ENCODE measurements at places on chromosomes 11 and 22.

DNA sequence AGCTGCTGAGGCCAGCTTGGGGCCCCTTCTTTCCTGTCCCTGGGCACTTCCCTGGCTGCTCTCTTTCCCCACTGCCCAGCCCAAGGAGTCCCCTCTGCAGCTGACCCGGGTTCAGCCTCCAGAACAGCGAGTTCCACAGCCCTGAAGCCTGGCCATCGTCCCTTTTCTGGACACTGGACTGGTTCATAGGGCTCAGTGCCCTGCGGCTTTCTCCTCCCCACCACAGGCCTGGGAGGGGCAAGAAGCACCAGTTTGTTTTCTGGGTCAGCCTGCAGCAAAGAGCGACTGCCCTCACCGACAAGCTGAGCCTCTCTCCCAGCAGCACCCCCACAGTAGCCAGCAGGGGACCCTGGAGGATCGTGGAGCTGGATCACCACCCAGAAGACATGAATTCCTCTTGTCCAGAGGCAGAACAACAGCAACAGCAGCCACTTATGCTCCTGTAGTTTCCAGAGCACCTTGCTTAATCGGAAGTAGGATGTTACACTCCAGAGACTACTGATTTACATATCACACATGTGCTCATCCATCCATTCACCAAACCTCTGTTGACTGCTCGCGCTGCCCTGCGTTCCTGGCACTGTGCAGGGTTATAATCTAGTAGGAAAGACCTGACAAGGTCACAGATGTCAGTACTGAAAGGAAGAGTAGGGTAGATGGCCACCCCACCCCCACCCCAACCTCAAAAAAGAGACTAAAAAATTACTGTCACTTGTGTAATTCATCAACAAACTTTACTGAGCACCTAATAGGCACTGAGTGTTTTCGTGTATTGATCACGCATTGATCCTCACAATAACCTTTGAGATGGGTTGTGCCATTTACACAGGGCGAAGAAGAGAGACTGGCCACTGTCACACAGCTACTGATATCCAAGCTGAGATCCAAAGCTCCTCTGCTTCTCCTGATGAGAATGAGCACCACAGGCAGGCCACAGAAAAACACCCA lies 13.0 kb upstream of the CXCR5 start:
- peak; percentile 37 for DNase-seq

DNA sequence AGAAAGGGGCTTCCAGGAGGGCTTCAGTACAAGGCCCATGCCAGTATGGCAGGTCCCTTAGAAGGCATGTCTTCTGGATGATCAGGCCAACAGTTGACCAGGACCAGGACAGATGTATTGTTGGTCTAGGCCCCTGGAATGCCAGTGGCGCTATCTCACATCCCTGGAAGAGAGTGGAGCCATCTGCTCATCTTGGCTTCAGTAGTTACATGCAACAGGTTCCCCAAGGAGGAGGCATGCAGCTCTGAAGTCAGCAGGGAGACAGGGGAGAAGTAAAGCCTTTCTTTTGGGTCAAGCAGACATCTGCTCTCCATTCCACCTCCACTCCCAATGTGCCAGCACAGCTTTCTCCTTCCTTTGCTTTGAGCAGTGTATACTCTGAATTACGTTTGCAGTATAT lies 244.1 kb downstream of the KIRREL3 start:
- DNase-seq = no peak

DNA sequence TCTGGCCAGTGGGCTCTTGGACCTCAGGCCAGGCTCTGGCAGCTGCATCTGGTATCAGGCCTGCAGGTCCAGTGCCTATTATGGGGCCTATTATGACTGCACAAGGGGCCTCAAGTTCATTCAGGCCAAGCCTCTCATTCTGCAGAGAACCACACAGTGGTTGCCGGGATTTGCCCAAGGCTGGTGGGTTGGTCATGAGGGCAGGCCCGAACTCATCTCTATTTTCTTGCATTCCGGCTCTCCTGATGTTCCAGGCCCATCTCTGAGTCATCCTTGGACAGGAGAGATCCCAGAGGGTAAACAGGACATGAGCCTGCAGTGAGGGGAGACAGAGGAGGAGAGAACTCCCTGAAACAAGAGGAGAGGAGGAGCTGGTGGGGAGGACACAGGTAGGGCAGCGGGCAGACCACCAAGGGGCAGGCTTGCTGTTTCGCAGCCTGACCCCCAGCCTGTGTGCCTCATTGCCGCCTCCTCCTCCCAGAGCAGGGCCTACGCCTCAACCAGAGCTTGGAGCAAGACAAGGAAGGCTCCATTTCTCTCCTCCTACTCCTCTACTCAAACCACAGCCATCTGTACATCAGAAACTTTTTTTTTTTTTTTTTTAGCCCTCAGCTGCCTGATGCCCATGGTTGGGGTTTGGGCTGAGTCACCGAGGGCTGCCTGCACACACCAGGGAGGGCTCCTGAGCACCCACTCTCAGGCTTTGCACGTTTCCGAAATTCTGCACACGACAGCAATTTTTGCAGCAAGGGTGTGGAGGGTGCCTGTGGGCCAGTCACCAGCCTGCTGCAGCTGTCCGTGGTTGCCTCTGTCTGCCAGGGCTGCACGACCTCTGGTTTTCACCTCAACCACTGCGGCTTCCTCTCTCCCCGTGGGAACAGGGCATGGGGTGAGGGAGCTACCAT lies 12.7 kb upstream of the TREH start:
- DNase-seq = peak; percentile 76

- DNase-seq = no peak
Measured at GRCh38 chr22:47474464-47474863, 712.0 kb downstream of the TBC1D22A start.

DNA sequence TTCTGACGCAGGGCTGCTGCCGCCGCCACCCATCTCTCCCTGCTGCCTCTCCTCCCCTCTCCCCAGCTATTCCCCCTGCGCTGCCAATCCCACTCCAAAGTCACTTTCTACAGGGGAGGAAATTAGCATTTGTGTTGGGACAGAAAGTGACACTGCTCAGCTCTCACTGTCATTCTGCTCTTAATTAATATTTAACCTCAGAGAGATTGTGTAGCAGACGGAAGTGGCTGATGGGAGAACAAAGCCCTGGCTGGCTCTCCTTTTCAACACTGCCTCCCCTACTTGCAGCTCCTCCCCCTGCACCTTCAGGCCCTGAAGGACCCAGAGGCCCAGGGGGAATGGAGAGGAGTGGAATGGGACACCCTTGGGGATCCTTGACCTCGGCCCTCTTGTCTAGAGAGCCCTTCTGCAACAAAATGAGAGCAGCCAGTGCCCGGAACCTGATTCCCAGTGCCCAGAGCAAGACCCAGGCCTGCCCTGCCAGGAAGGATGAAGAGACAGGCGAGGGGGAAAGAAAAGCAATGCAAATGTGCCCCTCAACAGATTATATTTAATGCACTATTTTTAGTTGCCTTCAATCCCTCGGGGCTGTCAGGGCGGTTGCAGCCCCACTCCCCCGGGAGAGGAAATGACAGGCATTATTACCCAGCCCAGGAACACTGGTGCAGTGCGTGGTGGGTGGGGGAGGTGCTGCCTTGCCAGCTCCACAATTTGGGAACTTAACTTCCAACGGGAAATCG lies 14.6 kb upstream of the NRGN start:
- no peak for DNase-seq

DNA sequence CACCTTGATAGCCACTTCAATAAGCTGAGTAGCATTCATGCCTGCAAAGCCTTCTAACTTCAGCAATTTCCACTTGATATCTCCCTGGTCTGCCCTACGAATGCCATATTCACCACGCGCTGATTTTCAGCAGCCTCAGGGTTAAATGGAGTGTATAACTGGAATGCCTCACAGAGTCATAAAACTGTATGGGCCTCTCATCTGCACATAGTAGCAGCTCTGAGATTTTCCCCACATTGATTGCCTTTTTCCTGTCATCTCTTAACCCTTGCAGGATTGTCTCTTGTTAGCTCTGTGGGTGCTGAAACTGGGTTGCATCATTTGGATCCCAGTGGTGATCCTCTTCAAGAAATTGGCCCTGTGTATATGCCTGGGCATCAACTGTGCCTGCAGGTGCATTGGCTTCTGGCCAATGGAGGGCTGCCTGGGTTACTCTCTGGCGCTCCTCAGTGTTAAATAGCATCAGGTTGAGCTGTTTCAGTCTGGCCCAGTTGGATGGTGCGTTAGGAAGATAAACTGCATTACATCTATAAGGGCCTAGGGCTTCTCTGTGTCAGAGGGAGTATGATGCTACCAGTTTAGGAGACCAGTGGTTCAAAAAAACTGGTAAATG lies 17.4 kb upstream of the GLYATL1 start:
- DNase-seq = no peak

- no peak for DNase-seq
Measured at GRCh38 chr11:64103277-64103985, 62.5 kb downstream of the MACROD1 start.

DNA sequence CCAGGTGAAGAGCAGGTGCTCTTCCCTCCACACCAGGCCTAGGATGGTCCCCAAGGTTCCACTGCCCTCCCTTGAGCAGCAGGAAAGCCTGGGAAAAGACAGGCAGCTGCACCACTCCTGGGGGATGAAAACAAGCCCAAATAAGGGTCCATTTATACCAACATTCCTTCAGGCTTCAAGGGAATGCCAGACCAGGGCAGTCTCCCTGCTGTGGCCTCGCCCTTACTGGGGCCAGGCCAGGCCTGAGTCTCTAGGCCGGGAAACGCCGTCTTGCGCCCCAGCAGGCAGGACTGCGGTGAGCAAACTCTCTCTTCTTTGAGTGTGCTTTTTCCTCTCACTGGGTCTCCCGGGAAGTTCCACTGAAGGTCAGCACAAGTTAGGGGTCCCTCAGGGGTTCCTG lies 443.5 kb downstream of the SOX6 start:
- no peak for DNase-seq

DNA sequence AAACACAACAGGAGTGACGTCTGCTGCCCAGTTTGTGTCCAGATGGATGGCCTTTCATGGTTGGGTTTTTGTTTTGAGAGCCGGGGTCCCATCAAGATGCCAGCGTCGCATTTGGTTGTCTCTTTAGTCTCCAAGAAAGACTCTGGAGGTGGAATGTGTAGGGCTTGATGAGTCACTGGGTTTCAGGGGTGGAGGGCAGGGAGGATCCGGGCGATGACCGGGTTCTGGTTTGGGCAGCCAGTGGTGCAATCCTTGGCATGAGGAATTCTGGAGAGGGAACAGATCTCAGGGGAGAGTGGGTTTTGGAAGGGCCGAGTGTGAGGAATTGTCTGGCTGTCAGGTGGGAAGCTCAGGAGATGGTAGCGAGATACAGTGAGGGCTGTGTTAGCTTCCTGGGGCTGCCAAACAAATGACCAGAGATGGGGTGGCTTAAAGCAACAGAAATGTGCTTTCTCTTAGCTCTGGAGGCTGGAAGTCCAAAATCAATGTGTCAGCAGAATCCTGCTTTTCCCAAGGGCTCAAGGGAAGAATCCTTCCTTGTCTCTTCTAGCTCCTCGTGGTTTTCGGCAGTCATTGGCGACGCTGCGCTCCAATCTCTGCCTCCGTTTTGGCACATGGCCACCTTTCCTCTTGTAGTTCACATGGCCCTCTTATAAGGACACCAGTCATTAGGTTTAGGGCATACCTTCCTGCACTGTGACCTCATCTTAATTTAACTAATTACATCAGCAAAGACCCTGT lies 26.4 kb upstream of the PPFIA1 start:
- DNase-seq = peak; percentile 75

GRCh38 chr22:29336751-29337490 lies 21.4 kb upstream of the RASL10A start:
- no peak for DNase-seq

DNA sequence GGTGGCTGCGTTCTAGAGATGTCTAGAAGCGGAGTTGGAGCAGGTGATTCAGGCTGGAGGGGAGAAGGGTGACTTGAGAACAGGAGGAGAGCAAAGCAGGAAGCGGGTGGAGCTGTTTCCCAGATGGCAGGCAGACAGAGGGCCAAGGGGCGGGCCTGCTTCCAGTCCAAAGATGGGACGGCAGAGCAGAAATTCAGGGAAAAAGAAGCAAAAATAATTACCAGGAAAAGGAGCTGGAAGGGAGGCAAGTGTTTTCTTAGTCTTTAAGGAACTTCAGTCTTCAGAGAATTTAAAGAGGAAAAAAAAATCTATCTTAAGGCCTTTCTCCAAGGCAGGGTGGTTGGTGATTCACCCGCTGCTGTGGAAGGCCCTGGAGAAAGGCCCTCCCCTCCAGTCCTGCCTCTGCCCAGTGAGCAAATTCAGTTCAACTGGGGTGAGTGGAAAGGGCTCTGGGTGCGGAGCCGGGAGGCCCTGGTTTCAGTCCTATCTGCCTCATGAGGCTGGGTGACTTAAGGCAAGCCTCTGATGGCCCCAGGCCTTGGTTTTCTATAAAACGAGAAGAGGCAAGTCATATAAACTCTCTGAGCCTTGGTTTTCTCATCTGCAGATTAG lies 4.5 kb upstream of the CREB3L1 start:
- peak; percentile 81 for DNase-seq

DNA sequence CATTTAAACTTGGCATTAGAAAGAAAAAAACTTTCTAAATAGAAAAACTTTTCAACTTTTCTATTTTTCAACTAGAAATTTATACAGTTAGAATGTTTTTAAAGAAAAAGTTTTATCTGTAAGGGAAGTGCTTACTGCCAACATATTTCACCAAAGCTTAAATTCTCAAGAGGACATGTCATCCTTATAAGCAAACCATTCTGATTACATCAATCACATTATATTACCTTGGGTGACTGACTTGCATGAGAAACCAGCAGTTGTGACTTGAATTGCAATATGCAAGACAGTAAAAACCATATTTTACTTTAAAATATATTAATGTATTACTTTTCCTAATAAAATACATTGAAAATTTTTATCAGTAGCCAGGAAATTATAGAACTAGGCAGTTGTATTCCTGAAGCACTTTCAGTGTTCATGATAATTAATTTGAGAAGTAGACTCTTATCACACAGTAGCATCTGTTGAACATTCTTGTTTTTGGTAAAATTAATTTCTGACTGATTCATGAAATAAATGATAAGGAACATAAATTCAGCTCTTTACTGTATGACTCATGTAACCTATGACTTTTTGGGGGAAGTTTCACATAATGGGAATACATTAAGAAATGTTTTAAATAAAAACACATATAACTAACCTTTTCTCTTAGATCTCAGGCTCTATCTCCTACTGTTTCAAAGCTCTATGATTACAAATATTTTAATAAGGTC lies 345.0 kb upstream of the CCDC179 start:
- peak; percentile 63 for DNase-seq

- no peak for DNase-seq
Measured at GRCh38 chr11:78034623-78035022, 11.5 kb upstream of the KCTD14 start.

DNA sequence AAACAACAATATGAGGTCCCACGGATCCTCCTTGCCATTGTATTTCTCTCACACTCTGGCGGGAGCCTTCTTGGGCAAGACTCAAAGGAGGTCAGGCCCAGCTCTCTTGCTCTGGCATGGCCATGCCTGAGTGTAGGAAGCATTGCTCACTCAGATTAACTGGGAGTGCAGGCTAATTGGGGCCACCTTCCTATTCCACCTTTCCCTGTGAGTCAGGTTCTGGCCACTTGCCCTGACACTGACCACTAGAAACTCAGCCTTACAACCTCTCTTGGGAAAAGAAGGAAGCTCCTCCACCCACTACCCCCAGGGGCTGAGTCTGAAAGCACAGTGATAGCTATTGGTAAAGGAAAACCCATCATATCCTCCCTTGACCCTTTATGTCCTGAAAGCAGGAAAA lies 121.8 kb upstream of the NTM start:
- DNase-seq = no peak

GRCh38 chr22:17436981-17437412 lies 67.7 kb downstream of the CECR2 start:
- no peak for DNase-seq
